CD4-positive, alpha-beta T cell treated with Interleukin-17A for 4 hours (primary cell): ENCODE measurements at places on chromosomes 7 and 10.

DNA sequence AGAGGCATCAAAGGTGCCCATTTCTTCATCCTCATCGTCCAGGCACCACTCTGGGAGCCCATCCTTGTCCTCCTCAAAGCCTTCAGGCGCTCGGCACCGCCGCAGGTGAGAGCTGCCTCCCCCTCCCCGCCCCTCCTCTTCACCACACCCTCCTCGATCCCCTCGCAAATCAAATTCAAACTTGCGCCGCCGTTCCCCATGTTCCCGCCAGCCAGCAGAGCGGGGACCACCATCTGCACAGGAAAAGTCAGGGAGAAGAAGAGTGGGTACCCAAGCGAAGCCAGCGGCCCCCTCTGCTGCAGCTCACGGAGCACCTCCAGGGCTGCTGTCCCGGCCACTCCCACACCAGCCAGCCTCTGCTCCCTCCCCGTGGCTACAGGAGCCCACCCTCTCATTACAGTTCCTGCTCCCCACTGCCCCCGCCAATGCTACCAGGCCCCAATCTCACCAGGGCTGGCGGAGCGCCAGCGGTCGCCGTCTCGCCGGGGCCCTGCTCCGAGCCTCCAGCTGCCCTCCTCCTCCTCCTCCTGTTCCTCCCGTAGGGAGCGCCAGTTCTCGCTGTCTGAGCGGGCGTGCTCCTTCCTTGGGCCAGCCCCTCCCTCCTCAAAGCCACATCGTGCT, 7.7 kb downstream of the GIGYF1 start:
- DNase-seq, result no peak

DNA sequence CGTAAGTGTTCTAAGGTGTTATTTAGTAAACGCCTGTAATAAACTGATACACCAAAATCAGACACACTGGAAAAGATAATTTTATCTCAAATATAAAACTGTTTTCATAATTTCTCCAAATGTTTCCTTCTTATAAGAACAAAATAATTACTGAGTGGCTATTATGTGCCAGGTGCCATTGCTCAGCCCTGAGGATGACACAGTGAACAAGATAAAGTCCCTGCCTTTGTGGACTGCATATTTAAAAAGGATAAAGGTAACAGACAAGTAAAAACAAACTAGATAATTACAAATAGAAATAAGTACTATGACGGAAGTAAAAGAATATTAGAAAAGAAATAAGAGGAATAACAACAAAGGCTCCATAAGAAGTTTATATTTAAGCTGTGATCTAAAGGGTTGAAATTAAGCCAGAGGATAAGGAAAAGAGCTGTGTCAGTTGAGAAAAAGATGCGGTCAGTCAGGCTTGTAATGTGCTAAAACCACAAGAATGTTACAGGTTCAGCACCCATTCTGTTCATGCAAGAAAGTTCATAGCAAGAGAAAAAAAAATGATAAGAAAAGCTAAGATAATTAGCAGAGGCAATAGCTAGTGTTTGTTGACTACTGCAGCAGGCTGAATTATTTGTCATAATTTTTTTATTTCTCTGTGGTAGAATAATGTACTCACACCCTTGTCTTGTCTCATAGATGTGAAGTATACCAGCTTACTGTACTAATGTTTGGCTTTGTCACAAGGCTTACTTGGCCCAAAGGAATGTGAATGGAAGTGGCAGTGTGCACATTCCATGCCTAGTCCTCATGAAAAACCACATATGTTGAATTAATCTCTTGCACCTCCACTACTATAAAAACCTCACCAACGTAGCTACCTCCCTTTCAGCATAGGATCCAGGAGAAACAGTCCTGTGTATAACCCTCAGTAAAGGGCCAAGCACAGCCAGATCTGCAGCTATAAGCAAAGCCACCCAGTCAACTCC, 75.1 kb downstream of the CRPPA start:
- DNase-seq, result no peak

DNA sequence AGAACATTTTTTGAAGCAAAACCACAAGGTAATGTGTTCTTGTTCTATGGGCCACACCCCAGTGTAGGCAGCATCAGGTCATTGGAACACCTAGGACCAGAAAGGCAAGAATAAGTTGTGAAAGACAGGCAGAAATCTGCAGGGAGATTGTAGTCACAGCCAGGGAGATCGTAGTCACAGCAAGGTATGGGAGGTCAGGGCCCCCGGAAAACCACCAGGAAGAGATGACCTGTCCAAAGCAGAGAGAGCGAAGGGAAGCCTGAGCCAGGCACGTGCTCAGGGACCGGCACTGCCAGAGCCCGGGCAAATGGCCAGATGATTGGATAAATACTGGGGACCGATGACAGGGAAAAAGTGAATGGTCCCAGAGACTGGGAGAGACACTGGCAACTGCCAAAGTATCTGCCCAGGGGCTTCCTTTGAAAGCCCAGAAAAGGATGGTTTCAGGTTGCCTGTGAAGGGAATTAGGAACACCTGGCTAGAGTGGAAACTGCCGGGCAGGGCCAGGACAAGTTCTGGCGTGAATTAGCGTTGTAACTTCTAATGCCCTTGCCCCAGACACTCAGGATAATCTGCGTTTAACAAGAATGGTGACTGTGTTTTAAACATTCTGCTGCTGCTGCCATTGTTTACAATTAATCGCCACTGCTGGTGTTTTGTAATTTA, 3.9 kb upstream of the NOBOX start:
- DNase-seq, result no peak

DNA sequence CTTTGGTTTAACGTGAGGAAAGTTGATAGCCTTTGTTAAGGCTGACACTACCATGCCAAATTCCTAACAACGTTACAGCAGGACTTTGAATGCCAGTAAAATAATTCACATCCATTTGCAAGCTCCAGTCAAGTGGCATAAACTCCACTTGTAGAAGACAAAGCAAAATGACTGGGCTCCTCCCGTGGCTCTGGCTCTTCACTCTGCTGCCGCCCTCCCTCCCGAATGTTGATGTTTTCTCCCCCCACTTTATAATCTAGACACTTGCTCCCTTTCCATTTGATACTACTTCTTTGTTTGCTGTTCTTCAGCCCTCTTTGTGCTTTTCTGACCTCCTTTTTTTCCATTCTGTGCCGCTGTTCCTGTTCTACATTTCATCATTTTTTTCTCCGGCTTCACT, 22.8 kb upstream of the ITGB8 start:
- no peak for DNase-seq

- DNase-seq, result no peak
These were observed 185.8 kb downstream of the CACNB2 start for GRCh38 chr10:18325889-18326531.

DNA sequence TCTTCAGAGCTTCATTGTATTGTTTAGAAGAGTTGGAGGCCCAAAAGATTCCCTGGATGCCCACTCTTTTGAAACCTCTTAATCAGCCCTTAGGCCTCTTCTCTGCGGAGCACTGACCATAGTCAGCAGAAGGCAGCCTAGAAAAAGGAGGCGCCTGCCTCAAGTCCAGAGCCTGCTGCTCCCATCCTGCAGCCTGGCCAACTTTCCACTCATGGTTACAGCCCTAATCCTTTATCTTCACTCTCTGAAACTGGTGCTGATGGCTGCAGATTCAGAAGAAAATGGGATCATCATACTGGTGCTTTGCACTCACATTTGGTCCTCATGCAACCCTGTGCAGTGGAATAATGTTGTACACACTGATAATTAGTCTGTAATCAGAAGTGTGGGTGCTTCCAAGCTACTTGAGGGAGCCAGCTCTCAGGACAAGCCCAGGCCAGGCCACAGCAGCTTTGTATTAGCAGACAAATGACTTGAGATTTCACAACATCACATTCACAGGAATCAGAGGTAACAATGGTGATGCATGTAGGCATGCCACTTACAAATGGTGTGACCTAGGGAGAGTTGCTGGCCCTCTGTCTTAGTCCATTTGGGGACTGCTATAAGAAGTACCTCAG, 272.9 kb downstream of the GALNT17 start:
- DNase-seq, result no peak

GRCh38 chr7:111242141-111242755, 151.3 kb downstream of the LRRN3 start:
- DNase-seq, result no peak

DNA sequence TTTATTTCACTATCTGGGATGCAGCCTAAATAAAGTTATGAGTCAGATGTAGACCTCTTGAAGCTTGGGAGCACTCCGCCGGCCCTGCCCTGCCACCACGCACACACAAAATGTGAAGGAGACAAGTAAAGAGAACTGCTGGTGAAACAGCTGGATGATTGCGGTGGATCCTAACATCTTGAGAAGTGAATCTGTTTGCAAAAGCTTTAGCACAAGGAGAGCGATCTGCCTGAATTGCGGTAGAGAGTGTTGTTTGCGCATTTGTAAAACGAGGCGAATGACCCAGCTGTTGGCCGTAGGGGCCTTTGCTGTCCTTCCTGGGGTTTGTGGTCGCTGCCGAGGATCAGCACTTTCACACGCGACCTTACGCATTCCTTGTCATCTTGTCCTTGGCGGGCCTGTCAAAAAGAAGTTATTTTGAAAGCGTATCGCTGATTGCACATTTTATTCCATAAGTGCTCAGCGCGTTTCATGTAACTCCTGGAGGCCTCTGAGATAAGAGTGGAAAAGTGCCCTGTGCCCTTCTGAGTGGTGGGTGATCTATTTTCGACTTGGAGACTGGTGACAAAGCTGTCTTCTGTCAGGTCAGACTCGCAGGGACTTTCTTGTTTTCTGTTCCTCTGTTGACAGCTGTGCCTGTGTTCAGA, 40.8 kb downstream of the RBM20 start:
- no peak for DNase-seq

- no peak for DNase-seq
These were observed 6.9 kb downstream of the TMEM60 start for GRCh38 chr7:77791336-77791735.

DNA sequence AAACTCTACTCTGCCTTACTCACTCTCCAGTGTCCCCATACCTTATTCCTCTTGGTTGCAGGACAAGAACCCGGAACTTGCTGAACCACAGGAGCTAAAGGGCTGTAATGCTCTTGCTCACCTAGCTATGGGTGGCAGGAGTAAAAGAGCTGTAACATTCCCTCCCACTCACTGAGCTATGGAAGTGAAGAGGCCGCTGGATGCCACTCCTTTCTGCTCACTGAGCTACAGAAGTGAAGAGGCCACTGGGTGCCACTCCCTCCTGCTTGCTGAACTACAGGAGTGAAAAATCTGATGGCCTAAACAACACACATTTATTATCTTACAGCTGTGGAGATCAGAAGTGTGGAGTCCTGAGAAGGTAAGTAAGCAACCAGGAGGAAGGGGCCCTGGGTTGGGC, 17.5 kb downstream of the MRPS24 start:
- no peak for DNase-seq

- DNase-seq, result peak; percentile 21
These were observed 57.5 kb downstream of the COL17A1 start for GRCh38 chr10:104028146-104028545.

GRCh38 chr7:46738796-46739195, 817.7 kb upstream of the IGFBP3 start:
- no peak for DNase-seq

DNA sequence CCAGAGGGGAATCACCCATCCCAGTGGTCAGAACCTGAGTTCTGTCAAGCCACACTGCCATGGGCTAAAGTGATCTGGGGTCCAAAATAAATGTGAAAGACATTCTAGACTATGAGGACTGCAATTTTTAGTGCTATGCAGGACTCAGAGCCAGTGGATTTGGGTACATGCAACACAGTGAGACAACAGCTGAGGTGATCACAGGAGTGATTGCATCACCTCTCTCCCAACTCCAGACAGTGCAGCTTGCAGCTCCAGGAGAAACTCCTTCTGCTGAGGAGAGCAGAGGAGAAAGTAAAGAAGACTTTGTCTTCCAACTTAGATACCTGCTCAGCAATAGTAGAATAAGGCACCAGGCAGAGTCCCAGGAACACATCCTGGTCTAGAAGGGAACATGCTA, 682.0 kb upstream of the POT1 start:
- no peak for DNase-seq

GRCh38 chr7:86925221-86925620, 134.2 kb downstream of the ELAPOR2 start:
- no peak for DNase-seq

DNA sequence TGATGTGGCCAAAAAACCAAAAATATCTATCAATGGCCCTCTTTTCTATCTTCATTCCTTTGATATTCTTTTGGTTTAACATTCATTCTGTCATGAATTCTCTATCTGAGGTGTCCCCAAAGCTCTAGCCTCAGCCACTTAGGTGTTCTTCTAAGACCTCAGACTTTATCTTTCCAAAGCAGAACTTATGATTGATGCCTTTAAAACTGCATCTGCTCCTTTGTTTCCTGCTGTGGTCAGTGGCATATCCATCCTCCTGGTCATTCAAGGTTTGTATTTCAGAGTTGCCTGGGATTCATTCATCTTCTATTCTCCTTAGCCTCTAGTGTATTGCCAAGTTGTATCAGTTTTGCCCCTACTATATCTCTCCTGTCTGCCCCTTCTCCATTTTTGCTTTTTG, 30.6 kb downstream of the FHIP2A start:
- no peak for DNase-seq

- DNase-seq, result no peak
These were observed 9.0 kb downstream of the ETV1 start for GRCh38 chr7:13980474-13980873.

DNA sequence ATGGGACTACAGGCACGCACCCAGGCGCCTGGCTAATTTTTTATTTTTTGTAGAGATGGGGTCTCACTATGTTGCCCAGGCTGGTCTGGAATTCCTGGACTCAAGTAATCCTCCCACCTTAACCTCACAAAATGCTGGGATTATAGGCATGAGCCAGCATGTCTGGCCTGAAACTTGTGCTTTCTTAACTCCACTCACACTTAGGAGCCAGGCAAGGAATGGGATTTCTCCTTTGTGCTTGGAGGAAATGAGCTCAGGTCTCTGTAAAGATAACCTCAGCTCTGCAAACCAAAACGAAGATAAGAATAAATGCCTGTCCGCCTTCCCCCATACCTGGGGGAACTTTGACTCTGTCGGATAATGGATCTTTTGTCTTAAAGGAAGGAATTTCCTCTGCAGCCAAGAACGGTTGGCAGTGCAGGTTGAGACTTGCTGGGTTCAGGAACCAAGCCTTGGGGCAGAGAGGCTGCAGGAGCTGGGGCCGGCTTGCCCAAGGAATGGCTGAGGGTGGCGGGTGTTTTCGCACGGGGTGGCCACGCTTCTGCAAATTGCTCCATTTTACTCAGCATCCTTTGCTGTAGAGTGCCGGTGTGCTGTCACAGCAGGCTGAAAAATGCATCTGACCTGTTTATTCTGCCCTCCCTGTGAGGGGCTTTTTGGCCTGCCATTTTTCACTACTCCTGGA, 174.2 kb downstream of the KIAA1217 start:
- DNase-seq, result no peak

DNA sequence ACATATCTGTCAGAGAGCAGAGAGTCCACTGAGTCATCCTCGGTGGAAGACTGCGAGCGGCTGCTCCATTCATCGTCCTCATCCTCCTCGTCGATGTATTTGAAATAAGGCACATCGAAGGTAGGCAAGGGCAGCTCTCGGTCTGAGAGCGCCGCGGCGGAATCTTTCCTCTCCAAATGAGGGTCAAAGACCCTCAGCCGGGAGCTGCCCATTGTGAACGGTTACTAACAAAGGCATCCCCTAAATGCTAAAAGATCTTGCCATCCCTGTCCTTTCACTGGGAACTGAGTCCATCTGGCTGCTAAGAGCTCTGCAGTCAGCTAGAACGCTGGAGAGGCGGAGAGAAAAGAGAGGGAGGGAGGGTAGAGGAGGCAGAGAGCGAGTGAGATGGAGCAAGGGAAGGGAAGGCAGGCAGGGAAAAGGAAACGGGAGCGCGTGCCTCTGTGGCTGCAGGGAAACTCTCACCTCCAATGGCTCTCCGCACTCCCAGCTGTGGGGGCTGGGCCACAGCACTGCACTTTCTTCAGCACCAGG, 163.4 kb downstream of the RAPGEF5 start:
- no peak for DNase-seq
